Dermis blood vessel endothelial cell (primary cell): ENCODE measurements at places on chromosomes 1 and 21.
A peak's percentile ranks its signal among the peaks of the same experiment; 100 is the strongest.

DNA sequence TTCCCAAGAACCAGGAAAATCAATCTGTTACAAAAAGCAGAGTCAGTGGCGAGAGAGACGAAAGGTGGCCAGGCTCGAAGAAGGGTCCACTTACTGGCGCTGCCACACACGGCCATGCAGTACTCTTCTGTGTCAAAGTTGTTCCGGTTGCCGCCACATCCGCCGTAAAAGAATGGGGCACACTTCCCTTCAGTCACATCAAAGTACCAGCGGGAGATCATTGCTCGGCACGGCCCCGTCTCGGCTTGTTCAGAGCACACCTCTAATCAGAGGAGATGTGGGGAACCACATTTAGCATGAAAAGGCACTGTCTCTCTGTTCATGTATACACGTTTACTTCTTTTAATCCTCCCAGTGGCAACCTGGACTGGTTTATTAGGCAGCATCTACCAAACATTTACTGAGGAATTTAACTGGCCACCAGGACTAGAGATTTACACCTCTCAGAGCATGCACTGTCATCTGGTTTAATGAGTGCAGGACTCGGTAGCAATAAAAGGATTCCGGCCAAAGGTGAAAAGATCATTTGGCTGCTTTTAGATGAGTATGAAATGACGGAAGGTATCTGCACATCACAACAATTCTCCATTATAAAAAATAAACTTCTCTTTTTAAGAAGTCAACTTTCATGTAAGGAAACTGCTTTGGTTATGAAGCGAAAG, 170.5 kb downstream of the APP start:
- no peak for DNase-seq

- no peak for DNase-seq
Measured at GRCh38 chr1:99218999-99219398, 45.3 kb upstream of the PLPPR4 start.

- no peak for DNase-seq
Measured at GRCh38 chr1:51504806-51505525, 14.1 kb downstream of the EPS15 start.

DNA sequence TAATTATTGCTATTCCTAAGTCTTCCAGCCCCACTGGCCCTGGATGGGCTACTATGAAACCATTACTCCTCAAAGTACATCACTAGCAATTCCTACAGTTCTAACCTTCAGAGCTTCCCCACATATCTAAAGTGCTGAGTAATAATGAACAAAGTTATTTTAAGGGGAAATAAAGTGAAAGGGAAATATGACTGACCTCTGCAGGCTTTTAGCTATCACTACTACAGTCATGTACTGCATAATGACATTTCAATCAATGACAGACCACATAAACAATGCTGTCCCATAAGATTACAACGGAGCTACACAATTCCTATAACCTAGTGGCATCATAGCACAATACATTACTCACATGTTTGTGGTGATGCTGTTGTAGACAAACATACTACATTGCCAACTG, 32.5 kb upstream of the ASPM start:
- DNase-seq: peak; percentile 42

DNA sequence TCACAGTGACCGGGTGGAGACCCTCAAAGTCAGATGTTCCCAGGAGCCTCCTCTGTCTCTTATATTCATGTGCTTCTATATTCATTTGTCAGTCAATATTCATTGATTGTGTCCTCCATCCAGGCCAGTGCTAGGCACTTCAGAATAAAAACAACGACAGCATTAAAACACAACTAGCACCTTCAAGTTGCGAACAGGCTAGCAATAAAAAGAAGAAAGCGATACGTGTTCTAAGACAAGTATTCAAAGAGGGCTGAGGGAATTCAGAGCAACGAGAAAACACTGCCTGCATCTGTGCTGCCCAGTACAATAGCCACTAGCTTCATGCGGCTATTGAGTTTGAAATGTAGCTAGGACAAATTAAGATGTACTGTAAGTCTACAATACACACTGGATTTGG, 138.0 kb downstream of the PLXNA2 start:
- no peak for DNase-seq

DNA sequence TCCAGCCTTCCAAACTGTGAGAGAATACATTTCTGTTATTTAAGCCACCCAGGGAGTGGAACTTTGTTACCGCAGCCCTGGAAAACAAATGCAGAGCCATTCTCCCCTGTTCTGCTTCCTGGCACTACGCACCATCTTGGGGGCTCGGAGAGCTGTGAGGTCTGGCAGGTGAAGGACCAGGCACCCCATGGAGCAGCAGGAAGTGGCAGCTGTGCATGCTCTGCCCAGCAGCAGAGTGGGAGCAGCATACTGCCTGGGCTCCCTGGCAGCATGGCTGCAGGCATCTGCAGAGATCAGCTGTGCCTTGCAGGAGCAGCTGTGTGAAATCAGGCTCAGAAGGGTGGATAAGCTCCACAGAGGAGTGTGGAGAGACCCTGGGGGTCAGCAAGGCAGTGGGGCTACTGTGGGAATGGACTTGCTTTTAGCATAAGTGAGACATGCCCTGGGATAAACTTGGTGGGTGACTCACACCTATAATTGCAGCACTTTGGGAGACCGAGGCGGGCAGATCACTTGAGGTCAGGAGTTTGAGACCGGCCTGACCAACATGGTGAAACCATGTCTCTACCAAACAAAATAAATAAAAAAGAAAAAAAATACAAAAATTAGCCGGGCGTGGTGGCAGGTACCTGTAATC, 17.7 kb upstream of the ZSCAN20 start:
- no peak for DNase-seq

- DNase-seq: no peak
Measured at GRCh38 chr21:18725653-18726052, 322.1 kb upstream of the TMPRSS15 start.
